ENCODE measurements at places on chromosomes 5 and 9. TPM values are rescaled to one million over a fixed set of nuclear protein-coding genes. Genes with fewer than 3 reads are reported as not detected.
A peak's percentile ranks its signal among the peaks of the same experiment; 100 is the strongest.

GRCh38 chr9:113584428-113585084, 121.0 kb downstream of the RGS3 start:
- DNase-seq, result no peak

GRCh38 chr5:68821056-68821455, 272.8 kb upstream of the SLC30A5 start:
- DNase-seq, result no peak

GRCh38 chr5:161302559-161302958, 244.0 kb downstream of the GABRB2 start:
- no peak for DNase-seq

DNA sequence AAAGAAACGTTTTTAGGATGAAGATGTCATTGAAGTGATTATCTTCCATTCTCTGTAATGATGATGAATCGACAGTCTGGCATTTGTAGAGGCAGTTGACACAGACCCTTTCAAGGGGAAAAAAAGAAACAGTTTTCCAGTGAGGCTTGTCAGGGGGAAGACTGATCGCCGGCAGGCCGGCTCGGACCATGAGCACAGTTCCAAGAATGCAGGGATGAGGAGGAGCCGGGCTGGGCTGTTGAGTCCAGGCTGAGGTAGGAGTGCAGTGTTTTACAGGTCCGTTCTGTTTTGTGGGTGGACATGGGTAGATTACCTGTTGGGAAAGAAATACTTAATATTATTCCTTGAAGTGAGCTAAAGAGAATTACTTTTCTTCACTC, 194.6 kb downstream of the AOPEP start:
- peak; percentile 90 for DNase-seq

GRCh38 chr5:163395792-163396191, 41.6 kb upstream of the CCNG1 start:
- DNase-seq, result no peak

DNA sequence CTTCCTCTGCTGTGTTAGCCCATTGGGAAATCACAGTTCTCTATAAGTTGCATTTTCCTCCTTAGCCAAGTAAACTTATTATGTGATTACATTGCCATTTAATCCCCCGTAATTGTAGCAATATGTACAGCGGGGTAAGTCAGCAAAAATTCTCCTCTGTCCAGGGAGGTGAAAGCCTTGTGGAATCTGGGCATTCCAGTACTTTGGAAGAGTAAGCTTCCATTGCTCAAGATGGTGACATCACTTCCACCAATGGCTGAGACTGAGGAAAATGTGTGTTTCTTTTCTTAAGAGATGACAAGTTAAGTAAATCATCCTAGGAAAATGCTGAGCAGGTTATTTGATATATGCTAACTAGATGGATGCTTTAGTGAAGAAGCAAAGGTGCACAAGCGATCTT, 436.7 kb downstream of the CETN3 start:
- DNase-seq, result no peak

DNA sequence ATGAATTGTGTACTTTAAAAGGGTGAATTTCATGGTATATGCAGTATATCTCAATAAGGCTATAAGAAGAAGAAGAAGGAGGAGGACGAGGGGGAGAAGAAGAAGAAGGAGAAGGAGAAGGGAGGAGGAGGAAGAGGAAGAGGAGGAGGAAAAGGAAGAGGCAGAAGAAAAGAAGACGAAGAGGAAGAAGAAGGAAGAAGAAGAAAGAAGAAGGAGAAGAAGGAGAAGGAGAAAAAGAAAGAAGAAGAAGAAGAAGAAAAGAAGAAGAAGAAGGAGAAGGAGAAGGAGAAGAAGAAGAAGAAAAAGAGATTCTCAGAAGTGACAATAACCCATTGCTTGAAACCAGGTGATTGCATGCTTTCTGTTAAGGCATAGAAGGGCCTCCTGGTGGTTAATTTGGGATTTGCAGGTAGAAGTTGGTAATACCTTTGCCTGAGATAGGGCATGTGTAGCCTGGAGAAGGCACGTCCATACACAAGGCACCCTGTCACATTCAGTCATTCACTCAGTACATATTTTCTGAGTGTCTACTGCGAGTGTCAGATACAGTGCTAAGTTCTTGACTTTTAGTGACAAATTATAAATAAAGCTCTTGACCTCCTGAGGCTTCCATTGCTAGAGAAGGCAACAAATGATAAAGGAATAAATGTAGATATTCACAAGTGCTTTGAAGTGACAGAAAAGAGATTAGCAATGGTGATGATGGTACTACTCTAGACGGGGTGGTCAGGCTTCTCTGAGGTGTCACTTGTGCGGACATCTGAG, 231.3 kb downstream of the NPR3 start:
- DNase-seq, result no peak

DNA sequence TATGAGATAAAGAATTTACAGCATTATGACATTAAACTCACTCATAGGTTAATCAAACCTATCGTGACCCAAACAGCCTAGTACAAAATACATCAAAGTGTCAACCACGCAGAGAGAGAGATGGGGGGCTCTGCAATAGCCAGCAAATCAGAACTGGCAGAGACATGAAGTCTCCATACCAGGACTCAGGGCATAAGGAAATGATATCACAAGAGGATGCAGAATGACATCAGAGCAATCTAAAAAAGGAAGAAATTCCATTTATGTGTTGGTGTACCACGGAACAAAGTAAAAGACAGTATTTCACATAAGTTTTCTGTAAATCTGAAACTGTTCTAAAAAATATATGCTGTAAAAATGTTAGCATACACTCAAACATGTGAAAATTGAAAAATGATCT, 24.6 kb downstream of the BICD2 start:
- no peak for DNase-seq

DNA sequence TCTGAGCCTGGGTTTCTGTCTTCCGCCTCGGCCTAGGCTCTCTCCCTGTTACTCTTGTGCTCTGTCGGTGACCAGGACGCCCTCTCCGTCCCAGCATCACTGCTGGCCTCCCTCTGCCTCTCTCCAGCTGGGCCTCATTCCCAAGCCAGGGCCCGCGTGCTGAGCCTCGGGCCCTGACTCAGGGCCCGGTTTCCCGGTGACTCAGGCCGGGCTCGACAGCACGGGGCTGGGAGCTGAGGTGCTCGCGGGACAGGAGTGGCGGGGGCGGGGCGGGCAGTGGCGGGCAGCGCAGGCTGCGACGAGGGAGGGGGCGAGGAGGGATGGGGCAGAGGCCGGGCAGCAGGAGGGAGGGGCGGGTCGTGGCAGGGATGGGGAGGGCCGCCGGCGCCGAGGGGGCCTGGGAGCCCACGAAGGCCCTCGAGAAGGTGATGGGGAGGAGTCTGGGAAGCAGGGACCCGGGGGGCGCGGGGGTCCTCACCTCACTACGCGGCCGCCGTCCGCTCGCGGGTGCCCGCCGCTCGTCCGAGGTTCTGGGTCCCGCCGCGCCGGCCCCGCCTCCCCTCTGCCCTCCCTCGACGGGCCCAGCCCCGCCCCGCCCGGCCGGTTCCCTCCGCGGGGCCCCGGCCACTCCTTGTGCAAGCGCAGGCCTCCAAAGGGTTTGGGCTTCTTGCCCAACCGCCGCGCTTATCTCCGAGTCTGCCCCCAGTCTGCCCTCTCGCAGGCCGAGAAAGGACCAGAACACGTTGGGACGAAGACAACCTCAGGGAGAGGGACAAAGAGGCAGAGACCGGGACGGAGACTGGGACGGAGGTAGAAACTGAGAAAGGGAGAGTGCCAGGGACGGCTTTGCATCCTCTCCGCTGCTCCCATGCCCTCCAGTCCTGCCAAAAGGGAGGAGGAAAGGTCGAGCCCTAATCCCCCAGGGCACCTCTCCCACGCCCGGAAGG, at the start of gene ARAP3:
ARAP3 (minus strand) TSS at position 536 of the 947 bp plus-strand sequence. CDS start 1,744 bp downstream, outside the sequence.
- peak; percentile 93 for DNase-seq

- peak; percentile 74 for DNase-seq
Measured at GRCh38 chr9:36023260-36024048, 13.3 kb upstream of the RECK start.

DNA sequence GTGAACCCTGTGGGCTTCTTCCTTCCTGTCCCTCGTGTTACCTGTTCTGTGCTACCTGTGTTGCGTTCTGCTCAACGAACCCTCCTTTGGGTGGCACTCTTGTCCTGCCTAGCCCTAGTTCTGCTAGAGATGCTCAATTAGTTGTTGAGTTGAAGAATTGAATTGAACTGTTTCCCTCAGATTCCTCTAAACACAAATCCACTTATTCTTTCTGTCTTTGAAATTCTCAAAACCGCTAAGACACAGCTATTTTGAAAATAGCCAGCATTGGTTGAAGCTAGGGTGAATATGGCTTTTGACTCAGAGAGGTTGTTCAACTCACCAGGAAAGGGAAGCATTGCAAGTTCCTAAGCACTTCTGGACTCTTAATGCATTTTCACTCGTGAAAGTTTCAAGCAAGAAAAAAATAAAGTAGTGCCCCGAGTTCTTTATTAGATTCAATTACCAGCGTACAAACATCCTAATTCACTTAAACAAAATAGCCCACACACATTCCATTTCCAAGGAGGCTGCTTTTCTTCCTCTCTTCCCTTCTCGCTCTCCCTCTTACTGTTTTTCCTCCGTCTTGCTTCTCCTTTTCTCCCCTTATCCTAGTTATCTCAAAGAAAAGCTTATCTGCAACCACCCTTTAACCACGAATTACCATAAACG, 642 bp upstream of the ITGA1 start:
- DNase-seq, result no peak

DNA sequence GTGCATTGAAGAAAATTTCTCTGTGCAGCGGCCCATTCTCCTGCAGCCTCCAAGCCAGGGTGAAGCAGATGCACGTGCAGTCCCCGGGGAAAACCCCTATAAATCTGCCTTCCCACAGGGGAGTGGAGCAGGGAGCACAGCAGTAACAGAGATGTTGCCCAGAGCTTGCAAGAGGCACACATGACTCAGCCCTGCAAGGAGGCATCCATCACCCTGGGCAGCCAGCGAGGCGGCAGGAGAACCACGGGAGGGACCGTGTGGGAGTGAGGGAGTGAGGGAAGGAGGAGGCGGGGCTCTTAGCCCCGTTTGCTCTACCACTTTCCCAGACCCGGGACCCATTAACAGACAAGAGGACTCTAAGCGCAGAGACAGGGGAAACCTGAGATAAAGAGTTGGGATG, 96.2 kb upstream of the ARAP3 start:
- DNase-seq, result peak; percentile 95

DNA sequence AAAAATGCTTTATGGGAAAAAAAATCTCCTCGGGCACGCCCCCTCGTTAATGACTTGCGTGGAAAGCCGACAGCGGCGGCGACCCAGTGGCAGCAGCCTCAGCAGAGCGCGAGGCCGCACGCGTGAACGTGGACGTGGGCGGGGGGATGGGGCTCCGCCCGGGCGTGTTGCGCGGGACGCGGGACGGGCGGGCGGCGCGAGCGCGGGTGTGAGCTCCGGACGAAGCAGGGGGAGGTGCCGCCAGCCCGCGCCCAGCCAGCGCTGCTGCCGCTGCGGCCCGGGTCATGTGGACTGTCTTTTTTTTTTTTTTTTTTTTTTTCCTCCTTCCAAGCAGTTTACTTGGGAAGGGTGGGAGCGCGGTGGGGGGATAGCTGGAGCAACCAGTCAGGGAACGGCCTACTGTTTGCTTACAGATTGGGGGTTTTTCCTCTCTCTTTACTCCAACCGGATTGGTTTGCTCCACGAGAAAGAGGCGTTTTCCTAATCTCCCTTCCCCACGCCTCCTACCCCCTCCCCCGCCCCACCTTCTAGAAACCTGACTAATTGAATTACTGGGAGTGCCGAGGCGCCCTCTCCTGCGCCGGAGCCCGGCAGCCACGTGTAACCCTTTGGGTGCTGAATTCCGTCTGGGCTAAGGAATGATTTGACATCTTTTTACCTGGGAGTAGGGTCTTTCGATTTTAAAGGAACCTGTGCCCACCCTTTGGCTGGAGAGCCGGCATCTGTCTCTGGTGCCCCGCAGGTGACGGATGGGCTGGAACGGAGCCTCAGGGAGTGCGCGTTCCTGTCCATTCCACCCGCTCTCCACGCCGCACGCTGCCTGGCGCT, 1.7 kb upstream of the EFNA5 start:
- peak; percentile 97 for DNase-seq

- DNase-seq, result no peak
Measured at GRCh38 chr5:122304471-122305215, 7.4 kb upstream of the SNCAIP start.

- DNase-seq, result peak; percentile 30
Measured at GRCh38 chr9:101354143-101354764, 30.6 kb downstream of the BAAT start.

GRCh38 chr9:94017939-94018531, 62.9 kb upstream of the BARX1 start:
- DNase-seq, result no peak

- peak; percentile 93 for DNase-seq
Measured at GRCh38 chr5:173315495-173316338, 12.5 kb downstream of the STC2 start.

- DNase-seq, result no peak
Measured at GRCh38 chr9:21080793-21081192, 3.1 kb upstream of the IFNB1 start.

DNA sequence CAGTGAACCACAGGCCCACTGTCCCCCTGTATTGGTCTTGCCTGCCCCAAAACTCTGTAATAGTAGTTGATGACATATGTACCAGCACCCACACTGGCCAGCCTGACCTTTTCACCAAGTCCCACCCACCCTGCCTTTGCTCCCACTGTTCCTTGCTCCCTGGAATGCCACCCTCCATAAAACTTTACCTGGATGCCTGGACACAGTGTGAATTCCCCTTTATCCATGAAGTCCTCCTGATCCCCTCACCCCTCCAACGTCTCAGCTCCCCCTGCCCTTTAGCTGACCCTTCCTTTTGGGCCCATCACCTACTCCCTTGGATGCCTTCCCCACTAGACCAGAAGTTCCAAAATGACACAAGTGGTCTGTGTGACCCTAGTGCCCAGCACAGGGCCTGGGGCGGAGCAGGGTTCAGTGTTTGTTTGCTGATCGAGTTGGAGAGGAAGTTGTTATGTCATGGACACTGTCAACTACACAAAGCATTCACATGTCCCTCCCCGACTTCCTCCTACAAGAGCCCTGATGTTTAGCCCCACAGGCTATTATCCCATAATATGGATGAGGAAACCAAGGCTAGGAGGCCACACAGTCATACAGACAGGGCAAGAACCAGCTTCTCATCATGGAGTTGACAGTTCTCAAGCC, 16.1 kb downstream of the AMBP start:
- no peak for DNase-seq

GRCh38 chr9:16238623-16239138, 631.8 kb downstream of the BNC2 start:
- DNase-seq, result no peak

DNA sequence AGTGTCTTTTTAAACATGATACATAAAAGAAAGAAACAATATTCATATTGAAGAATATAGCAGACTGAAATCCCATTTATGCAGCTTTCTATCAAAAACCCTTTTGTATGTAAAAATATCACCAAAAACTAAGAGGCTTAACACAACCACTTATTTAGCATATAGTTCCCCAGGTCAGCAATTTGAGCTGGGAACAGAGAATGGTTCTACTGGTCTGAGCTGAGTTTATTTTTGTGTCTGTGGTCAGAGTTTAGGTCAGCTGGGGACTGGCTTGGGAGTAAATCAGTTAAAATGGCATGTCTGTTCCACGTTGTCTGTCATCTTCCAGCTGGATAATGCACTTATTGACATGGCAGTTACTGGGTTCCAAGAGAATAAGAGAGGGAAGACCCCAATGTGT, 165.0 kb downstream of the TMEM232 start:
- no peak for DNase-seq

- DNase-seq, result no peak
Measured at GRCh38 chr5:145393426-145393825, 441.7 kb downstream of the PRELID2 start.

Gene MAMDC2
- total RNA-seq, result 2.2 TPM

Gene DIRAS2
- total RNA-seq, result 0.57 TPM

Gene NAIF1
- total RNA-seq, result 19.4 TPM

Gene ADAMTS13
- total RNA-seq, result 0.27 TPM

Gene LRRC70
- 1.1 TPM for total RNA-seq

Gene PTCH1
- total RNA-seq, result 4.3 TPM

Gene NUTM2G
- total RNA-seq, result under 0.01 TPM

Gene SPATA6L
- total RNA-seq, result 3.1 TPM

Gene ARL14EPL
- total RNA-seq, result not detected

Gene ARHGEF28
- 3.9 TPM for total RNA-seq
